NCI-H526 treated with DMSO at 0.1 percent for 48 hours (cell line): ENCODE measurements at places on chromosomes 4 and X.
A peak's percentile ranks its signal among the peaks of the same experiment; 100 is the strongest.

DNA sequence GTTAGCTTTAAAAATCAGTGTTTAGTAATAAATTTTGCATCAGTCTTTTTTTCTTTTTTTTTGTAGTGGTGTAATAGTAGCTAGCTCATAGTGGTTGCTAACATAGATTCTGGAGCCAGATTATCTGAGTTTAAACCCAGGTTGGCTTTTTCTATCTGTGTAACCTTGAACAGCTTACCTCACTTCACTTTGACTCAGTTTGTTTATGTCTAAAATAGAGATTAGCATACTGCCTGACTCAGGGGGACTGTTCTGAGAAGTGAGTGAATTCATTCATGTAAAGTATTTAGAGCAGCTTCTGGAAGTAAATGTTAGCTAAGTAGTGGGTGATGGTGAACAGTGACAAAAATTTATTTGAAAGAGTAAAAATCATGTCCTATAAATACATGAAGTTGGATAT lies 32.9 kb downstream of the CPEB2 start:
- DNase-seq = no peak

- peak; percentile 1 for DNase-seq
Measured at GRCh38 chrX:80648023-80648422, 161.7 kb downstream of the BRWD3 start.

DNA sequence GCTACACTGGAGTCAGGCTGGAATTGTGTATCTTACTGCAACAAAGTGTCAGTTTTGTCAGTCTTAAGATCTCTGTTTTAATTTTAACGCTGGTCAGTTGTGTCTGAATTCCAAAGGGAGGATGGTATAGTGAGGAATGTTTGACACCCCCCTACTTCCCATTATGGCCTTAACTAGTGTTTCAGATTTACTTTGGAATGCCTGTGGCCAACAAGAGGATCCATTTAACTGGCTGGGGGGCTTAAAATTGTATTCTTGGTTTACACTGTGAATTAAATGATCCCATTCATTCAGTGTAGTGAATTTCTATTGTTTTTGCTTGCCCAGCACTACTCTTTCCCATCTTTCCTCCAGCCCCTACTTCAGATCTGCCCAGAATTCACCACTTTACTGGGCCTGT lies 75.8 kb upstream of the IQCM start:
- DNase-seq = no peak

- DNase-seq = no peak
Measured at GRCh38 chr4:86730310-86730709, 118.9 kb downstream of the SLC10A6 start.

DNA sequence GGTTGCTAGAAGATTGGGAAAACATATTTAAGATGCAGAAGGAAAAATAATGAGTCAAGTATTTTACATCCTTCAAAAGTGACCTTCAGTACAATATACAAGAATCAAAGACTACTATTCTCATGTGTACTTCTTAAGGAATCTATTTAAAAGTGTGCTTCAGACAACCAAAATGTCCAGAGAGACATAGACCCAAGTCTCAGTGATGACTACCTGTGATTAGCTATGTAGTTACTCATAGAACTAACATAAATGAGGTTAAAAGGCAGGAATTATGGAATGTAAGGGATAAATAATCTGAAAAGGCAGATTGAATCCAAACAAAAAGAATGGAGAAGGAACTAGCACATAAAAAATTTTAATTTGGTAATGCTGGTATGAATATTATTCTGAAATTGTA lies 634.7 kb upstream of the FAM241A start:
- no peak for DNase-seq

DNA sequence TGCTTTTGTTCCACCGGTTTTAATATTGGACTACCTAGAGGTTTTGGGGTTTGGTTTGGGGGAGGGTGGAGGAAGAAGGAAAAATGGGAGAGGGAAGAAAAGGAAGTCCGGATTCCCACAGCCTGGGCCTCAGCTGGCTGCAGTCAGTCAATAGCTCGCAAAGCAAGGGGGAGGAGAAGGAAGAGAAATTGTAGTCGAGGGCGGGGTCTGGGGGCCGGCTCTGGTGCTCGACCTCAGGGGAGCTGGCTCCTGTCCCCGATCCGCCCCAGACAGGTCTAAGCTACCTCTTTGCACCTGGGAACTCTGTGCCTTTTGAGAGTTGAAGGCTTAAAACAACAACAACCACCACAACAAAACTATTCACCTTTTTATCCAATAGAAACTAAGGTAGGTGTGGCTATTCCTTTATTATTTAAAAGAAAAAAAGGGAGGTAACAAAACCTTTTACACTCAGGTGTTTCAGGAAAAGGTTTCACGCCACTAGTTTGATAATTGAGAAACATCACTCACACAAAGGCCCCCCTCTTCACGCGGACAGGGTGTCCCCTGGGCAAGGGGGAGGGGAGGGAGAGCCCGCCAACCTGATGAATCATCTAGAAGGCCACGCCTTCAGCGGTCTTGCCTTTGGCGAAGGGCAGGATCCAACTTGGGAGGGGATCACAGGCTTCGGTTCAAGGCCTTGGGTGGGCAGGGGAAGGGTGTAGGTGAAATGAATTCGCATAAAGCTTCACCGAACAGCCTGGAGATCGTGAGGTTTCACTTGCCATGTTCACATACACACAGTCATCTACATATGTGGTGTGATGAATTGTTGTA lies 1.6 kb upstream of the LNX1 start:
- DNase-seq = no peak

GRCh38 chrX:340121-340520 lies 21.5 kb upstream of the GTPBP6 start:
- DNase-seq = no peak

GRCh38 chrX:136065044-136065671 lies 79.9 kb downstream of the SLC9A6 start:
- DNase-seq = no peak

GRCh38 chrX:44580466-44580865 lies 37.8 kb upstream of the FUNDC1 start:
- DNase-seq = no peak

GRCh38 chr4:41142376-41143310 lies 71.7 kb downstream of the APBB2 start:
- no peak for DNase-seq

DNA sequence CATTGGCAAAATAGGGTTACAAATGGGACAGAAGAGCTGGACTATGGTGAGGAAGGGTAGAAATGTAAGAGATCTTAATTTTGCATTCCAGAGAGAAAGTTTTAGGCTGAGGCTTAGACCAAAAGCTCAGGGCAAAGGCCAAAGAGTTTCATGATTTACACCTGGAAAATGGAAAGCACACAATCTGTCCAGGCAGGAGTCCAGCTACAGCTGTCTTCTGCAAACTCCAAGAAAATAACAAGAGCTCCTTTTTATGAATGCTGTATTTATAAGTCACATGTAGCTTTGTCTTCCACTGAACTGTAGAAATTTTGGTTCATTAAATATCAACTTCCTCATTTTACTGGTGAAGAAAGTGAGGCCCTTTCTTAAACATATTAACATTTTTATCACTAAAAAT lies 288.0 kb upstream of the ATOH1 start:
- no peak for DNase-seq

- DNase-seq = no peak
Measured at GRCh38 chr4:117971403-117971802, 62.9 kb upstream of the NDST3 start.

- no peak for DNase-seq
Measured at GRCh38 chr4:24837336-24837735, 42.0 kb downstream of the SOD3 start.

DNA sequence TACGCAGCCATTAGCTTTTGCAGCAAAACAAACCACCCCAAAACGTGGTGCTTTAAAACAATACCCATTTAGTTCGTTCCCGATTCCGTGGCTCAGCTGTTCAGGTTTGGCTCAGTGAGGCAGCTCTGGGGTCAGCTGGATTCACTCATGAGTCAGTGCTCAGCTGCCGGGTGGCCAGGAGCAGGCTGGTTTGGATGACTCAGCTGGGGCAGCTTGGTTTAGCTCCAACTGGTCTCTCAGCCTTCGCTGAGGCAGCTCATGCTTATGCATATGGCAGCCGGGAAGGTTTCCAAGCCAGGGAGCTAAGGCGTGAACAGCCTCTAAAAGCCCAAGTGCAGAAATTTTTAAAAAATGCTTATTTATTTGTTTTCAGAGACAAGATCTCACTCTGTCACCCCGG lies 13.3 kb upstream of the CD99 start:
- no peak for DNase-seq

DNA sequence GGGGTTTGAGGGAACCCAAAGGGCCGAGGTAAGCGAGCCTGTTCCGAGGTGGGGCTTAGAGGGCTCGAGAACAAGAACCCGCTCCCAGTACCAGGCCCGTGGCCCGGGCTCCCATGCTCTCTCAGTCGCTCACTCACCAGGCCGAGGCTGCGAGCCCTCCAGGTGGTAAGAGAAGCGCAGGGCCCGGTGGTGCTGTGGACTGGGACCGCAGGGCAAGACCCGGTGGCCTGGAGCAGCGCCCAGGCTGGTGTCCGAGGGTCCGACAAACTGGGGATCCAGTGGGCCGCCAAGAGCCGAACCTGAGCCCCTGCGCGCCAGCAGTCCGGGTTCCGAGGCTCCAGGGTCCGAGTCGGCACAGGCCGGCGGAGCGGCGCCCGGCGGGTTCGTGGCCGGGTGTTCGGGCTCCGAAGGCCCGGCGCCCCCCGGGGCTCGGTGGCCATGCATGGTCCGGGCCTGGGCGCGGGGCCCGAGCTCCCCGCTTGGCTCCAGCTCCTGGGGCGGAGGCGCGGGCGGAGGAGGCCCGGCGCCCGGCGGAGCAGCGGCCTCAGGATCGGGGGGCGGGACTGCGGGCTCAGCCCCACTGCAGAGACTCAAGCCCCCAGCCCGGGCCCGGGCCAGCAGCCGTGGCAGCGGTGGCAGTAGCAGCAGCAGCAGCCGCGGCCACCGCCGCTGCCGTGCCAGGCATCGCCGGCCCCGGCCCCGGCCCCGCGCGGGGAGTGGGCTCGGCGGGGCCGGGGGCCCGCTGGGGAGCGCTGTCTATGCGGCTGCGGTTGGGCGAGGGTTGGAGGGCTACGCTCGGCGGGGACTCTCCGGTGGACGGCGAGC lies 833 bp downstream of the FGD1 start:
- peak; percentile 5 for DNase-seq

GRCh38 chr4:123037804-123038203 lies 115.4 kb upstream of the NUDT6 start:
- no peak for DNase-seq

DNA sequence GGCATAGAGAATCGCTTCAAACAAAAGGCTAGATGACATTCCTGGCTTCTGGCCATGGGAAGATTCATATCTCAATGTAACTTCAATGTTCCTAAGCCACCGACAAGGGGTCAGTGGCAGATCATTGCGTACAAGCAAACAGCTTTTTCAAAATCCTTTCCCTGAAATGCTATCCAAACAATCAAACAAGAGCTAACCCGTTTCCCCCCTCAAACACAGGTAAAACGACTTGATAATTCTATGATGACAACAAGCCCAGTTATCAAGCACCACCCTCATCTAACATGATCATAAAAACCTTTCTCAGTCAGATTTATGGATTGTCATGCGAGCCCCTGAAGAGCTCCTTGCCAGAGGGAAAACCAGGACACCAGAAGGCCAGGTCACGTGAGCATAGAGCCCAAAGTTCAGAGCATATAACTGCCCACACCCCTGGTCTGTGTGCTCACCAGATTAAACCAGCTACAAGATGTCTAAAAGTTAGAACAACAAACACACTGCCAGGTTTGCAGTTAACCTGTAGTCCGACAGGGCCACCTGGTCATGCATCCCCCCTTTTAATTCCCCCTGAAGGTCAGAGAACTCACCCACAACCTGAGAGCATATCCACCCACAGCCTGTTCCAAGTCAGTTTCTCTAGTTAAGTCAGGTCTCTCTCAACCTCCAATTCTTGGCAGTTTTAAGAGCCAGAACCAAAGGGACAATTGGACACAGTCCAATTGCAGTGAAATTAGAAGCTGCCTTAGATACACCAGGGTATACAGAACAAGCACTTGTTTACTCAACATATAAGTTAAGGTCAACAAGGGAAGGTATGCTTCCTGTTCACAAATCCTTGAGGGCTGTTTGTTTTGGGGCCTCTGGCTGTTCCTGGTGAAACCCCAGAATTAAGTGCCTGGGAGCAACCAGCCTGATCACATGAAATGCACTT lies 248.1 kb upstream of the PPARGC1A start:
- no peak for DNase-seq
